ENCODE measurements at places on chromosomes 4 and X. TPM values are rescaled to one million over a fixed set of nuclear protein-coding genes. Genes with fewer than 3 reads are reported as not detected.

Gene SH3D19
- 38.1 TPM for total RNA-seq

Gene GSX2
- total RNA-seq: not detected

Gene F9
- total RNA-seq: not detected

Gene MAMLD1
- 5.6 TPM for total RNA-seq

Gene EFHC2
- total RNA-seq: not detected

DNA sequence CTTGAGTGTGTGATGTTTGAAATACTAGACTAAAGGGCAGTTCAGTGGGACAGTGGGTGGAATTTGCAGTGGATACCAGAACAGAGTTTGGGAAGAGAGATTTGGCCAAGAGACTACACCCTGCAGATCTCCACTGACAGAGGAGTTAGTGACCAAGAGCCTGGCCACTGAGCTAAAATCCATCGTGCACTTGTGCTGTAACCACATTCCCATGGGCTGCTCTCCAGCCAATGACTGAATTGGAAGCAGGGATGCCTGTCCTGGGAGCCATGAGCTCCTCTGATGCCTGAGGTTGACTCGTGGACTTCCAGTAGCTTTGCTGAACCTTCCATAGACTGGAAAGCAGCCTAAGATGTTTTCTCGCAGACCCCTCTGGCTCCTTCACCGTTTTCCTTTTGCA is 296.1 kb downstream of the TRIML1 start:
- no peaks in the 10 kb centered on the region for H3K36me3 ChIP-seq
- no peak for DNase-seq
- H3K4me1 ChIP-seq: no peaks in the 10 kb centered on the region
- H3K4me3 ChIP-seq: no peak overlapping the region

DNA sequence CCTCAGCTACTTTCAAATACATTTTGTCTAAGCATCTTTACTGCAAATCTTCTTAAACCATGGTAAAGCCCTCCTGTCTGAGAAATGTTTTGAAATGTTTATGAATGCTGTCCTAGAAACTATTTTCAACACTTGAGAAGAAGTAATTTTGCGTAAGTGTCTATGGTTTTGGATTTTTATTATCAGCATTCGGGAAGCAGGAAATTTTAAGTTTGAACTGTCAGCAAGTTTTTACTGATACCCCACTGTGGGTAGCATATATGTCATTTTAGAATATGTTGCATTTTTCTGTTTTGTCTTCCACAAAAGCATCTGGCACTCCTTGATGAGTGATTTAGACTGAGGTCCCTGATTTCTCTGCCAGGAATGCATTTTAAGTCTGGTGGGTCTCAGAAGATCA is 302.4 kb upstream of the GIMD1 start:
- H3K4me1 ChIP-seq: no peaks in the 10 kb centered on the region
- H3K36me3 ChIP-seq: no peaks in the 10 kb centered on the region
- DNase-seq: no peak

GRCh38 chr4:147780137-147780777 is 48.4 kb downstream of the ARHGAP10 start:
- no peak for DNase-seq
- H3K27ac ChIP-seq: no peak overlapping the region
- no peaks in the 10 kb centered on the region for H3K36me3 ChIP-seq
- H3K4me3 ChIP-seq: no peak overlapping the region
- peaks cover 3% of the 10 kb centered on the region for H3K4me1 ChIP-seq
- no peaks in the 10 kb centered on the region for H3K27me3 ChIP-seq

GRCh38 chr4:123709336-123709735 is 312.7 kb downstream of the SPRY1 start:
- H3K36me3 ChIP-seq: no peaks in the 10 kb centered on the region
- no peaks in the 10 kb centered on the region for H3K4me1 ChIP-seq
- H3K27me3 ChIP-seq: no peaks in the 10 kb centered on the region
- H3K4me3 ChIP-seq: no peak overlapping the region
- H3K27ac ChIP-seq: no peak overlapping the region
- no peak for DNase-seq

- no peak for DNase-seq
- peaks cover 9% of the 10 kb centered on the region for H3K4me1 ChIP-seq
- H3K27ac ChIP-seq: no peak overlapping the region
- no peaks in the 10 kb centered on the region for H3K36me3 ChIP-seq
- H3K27me3 ChIP-seq: no peaks in the 10 kb centered on the region
Measured at GRCh38 chr4:112885897-112886296, 163.6 kb upstream of the ANK2 start.

DNA sequence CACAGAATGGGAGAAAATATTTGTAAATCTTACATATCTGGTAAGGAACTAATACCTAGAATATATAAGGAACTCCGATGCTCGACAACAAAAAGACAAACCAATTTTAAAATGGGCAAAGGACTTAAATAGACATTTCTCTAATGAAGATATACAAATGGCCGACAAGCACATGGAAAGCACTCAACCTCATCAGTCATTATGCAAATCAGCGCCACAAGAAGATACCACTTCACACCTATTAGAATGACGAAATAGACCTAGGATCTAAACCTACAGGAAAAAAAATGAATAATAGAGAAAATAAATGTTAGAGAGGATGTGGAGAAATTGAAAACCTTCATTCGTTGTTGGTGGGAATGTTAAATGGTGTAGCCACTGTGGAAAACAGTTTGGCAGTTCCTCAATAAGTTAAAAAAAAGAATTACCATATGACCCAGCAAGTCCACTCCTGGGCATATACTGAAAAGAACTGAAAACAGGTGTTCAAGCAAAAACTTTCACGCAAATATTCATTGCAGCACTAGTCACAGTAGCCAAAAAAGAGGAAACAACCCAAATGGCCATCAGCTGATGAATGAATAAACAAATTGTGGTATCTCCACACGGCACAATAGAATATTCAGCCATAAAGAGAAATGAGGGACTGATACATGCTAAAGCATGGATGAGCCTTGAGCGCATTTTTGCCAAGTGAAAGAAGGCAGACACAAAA is 57.3 kb upstream of the WDR19 start:
- H3K4me1 ChIP-seq: no peaks in the 10 kb centered on the region
- H3K4me3 ChIP-seq: no peak overlapping the region
- H3K36me3 ChIP-seq: no peaks in the 10 kb centered on the region

GRCh38 chr4:13944095-13944511 is 316.6 kb upstream of the BOD1L1 start:
- H3K27me3 ChIP-seq: no peaks in the 10 kb centered on the region
- no peak overlapping the region for H3K4me3 ChIP-seq
- H3K27ac ChIP-seq: no peak overlapping the region
- H3K4me1 ChIP-seq: peaks cover 5% of the 10 kb centered on the region
- no peaks in the 10 kb centered on the region for H3K36me3 ChIP-seq
- no peak for DNase-seq

- H3K4me3 ChIP-seq: no peak overlapping the region
- H3K27ac ChIP-seq: no peak overlapping the region
- no peaks in the 10 kb centered on the region for H3K36me3 ChIP-seq
- no peak for DNase-seq
Measured at GRCh38 chrX:9003041-9003440, 30.9 kb downstream of the FAM9B start.

- no peak overlapping the region for H3K27ac ChIP-seq
- H3K27me3 ChIP-seq: no peaks in the 10 kb centered on the region
- H3K4me3 ChIP-seq: no peak overlapping the region
- no peak for DNase-seq
- peaks cover 38% of the 10 kb centered on the region for H3K4me1 ChIP-seq
Measured at GRCh38 chr4:92237559-92237958, 66.2 kb upstream of the GRID2 start.

DNA sequence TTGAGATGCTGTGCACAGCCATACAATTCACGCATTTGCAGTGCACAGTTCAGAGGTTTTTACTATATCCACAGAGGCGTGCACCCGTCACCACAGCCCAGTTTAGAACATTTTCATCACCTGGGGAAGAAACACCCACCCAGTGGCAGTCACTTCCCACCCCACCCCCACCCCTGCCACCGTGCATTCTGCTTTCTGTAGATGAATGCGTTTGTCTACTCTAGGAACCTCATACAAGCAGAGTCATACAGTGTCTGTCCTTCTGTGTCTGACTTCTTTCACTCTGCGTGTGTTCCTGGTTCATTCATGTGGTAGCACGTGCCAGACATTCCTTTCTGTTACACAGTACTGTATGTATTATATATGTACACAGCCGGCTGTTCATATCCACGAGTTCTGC is 122.8 kb downstream of the TBL1X start:
- H3K4me3 ChIP-seq: no peak overlapping the region
- H3K27me3 ChIP-seq: no peaks in the 10 kb centered on the region
- no peak for DNase-seq
- H3K36me3 ChIP-seq: no peaks in the 10 kb centered on the region

DNA sequence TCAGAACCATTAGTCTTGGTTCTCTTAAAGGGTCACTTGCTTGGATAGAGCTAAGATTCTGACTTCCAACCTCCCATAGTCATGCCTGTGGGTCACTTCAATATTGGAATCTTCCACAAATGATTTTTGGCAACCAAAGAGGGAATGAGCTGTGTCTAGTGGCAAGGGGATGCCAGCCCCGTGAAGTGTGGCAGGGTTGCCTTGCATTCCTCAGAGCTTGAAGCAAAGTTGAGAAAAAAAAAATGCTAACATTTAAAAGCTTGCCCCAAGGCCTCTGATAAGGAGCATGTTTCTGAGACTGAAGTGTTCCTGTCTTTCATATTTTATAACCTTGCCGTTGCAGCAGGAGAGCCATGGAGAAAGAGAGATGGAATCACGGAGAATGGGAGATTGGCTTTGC is 120.2 kb downstream of the PAPSS1 start:
- H3K27ac ChIP-seq: no peak overlapping the region
- H3K4me1 ChIP-seq: no peaks in the 10 kb centered on the region
- H3K4me3 ChIP-seq: no peak overlapping the region
- no peaks in the 10 kb centered on the region for H3K36me3 ChIP-seq
- DNase-seq: no peak

DNA sequence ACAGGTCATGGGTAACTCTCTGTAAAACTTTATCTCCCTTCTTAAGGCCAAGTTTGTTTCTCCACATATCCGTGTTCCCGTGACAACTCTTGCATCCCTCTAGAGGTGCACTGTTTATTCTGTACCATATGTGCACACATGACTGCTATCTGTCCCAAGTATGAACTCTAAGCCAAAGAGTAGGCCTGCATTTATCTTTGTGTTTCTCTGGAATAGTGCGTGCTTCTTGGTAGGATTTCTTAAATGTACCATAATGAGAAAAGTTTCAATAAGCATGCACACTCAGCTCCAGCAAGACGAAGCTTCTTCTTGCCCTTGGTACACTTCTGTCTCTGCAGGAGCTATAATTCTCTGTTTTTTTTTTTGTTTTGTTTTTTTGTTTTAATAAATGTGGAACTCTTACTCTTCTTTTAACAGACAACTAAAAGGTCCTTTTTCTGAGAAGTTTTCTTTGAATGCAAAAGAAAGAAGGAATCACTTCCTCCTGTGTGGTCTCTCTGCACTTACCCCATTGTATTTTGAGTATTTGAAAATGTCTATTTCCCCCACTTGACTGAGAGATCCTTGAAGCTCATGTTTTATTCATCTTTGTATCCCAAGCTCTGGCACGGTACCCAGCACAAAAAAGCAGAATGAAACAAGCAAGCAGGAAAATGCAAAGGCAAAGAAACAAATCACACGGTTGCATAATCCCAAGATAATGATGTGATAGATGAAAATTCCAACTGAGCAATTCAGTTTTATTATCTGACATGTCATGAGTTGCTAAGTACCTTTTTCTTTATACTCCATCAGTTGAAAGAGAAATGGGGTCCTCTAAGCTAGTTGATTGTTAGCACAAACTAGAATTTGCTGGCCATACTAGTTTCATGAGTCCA is 521.9 kb upstream of the BOD1L1 start:
- no peak overlapping the region for H3K4me3 ChIP-seq
- DNase-seq: no peak
- no peak overlapping the region for H3K27ac ChIP-seq
- no peaks in the 10 kb centered on the region for H3K36me3 ChIP-seq
- H3K4me1 ChIP-seq: no peaks in the 10 kb centered on the region

DNA sequence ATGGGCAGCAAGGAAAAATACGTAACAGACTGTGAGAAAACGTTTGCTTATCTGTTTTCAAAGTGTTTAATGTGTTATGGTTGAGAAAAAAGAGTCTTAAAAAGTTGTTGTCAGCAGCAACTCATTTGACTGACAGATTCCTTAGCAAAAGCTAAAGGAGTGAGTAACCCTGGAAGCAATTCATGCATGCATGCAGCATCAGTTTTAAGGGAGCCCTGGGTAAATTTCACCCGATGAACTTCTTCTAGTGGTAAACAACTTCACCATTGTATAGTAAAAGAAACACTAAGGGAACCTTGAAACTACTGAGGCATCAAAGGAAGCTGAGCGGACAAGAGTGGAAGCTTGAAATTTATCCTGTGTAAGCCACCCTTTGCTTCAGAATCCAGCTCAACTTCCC is 583.2 kb upstream of the INTU start:
- H3K27me3 ChIP-seq: no peaks in the 10 kb centered on the region
- H3K36me3 ChIP-seq: no peaks in the 10 kb centered on the region
- H3K4me1 ChIP-seq: no peaks in the 10 kb centered on the region
- DNase-seq: no peak
- no peak overlapping the region for H3K4me3 ChIP-seq
- H3K27ac ChIP-seq: no peak overlapping the region

GRCh38 chr4:118803253-118803652 is 32.7 kb downstream of the SEC24D start:
- H3K27ac ChIP-seq: peak overlapping the region; percentile 3
- peaks cover 19% of the 10 kb centered on the region for H3K4me1 ChIP-seq
- H3K4me3 ChIP-seq: no peak overlapping the region
- H3K36me3 ChIP-seq: no peaks in the 10 kb centered on the region
- no peaks in the 10 kb centered on the region for H3K27me3 ChIP-seq
- DNase-seq: peak; percentile 42

- no peaks in the 10 kb centered on the region for H3K27me3 ChIP-seq
- peaks cover 13% of the 10 kb centered on the region for H3K4me1 ChIP-seq
- no peak for DNase-seq
- H3K4me3 ChIP-seq: no peak overlapping the region
- no peaks in the 10 kb centered on the region for H3K36me3 ChIP-seq
Measured at GRCh38 chr4:26031704-26032103, 117.7 kb downstream of the SMIM20 start.

- DNase-seq: peak; percentile 56
- no peaks in the 10 kb centered on the region for H3K4me1 ChIP-seq
- no peak overlapping the region for H3K27ac ChIP-seq
- no peaks in the 10 kb centered on the region for H3K27me3 ChIP-seq
- H3K36me3 ChIP-seq: no peaks in the 10 kb centered on the region
- H3K4me3 ChIP-seq: no peak overlapping the region
Measured at GRCh38 chrX:68710870-68711576, 63.6 kb downstream of the STARD8 start.
